NCI-H1105 (cell line): ENCODE measurements at places on chromosomes 3 and 15.

DNA sequence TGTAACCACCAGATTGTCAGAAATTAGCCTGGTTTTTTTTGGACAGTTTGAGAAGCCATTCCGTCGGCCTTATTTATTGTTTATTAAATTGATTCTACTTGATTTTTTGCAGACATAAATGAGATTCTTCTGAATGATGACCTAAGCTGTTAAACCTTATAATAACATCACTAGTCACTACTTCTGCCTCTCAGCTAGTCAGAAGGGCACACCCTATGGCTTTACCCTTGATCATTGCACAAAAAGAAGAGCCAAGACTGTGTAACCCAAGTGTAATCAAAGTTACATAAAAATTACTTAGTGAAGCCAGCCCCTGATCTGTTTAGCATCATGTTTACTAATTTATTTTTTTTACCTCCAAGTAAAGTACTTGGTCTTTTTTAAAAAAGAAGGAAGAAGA, 64.3 kb downstream of the CHL1 start:
- no peak for DNase-seq

DNA sequence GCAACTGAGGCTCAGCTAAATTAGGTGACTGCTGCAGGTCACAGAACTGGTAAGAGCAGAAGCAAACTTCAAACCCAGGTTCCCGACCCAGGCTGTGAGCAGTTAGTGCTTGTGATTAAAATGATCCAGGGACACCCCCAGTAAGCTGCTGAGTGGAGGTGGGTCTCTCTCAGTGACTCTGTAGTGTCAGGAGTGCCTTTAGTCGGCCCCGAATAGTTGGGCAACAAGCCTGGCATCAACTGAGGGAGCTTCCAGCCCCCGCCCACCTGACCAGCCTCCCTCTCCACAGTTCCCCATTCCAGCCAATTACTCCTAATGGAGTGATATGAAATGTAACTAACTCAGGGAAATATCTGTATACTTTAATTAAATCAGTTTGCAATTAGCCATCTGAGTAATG, 168.0 kb upstream of the SMAD3 start:
- DNase-seq = no peak

DNA sequence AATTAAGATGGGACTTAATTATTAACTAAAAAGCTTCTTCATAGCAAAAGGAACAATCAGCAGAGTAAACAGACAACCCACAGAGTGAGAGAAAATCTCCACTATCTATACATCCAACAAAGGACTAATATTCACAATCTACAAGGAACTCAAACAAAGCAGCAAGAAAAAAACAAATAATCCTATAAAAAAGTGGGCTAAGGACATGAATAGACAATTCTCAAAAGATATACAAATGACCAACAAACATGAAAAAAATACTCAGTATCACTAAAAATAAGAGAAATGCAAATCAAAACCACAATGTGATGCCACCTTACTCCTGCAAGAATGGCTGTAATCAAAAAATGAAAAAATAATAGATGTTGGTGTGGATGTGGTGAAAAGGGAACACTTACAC, 103.3 kb downstream of the TBL1XR1 start:
- no peak for DNase-seq

DNA sequence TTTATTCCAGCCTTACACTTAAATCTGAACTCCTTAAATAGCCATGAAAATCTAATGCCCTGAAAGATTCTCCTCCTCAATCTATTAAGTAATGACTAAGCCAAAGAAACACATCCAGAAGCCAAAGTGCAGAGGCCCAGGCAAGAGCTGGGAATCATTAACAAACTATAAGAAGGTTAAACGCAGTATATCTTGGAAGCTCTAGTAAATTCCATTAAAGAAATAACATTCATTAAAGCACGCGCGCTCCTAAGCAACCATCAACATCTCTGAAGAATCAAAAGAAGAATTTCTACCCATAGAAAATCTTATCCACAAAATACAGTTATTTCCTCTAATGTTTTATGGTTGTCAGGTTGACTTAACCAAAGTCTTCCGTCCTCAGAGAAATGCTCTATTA, 29.5 kb downstream of the MB21D2 start:
- DNase-seq = no peak

GRCh38 chr3:25547103-25547502, 117.6 kb downstream of the TOP2B start:
- DNase-seq = no peak

DNA sequence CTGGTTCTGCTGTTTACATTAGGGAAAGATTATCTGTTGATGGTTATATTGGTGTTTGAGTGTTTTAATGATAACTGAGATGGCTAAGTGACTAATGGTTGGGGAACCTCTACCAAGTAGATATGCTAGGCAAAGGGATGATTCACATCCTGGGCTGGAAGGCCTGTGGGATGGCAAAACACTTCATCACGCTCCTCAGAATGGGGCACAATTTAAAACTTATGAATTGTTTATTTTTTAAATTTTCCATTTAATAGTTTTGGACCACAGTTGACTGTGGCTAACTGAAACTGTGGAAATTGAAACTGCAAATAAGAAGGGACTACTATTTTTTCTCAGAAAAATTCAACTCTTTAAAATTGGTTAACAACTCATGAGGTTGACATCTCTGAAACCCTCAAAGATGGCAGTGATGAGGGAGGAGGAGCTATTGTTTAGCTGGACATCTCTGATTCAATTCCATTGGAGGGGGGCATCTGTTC, 100.5 kb upstream of the ZBED2 start:
- no peak for DNase-seq
